Activated effector memory CD4-positive, alpha-beta T cell treated with Interleukin-2 at 50 U/mL for 16 hours (primary cell): ENCODE measurements at places on chromosomes 12 and 14.
A peak's percentile ranks its signal among the peaks of the same experiment; 100 is the strongest.

GRCh38 chr14:51561141-51561540 lies 90.6 kb upstream of the FRMD6 start:
- no peak for DNase-seq

- DNase-seq = peak; percentile 43
Observed at GRCh38 chr14:51869411-51870100, 9.1 kb downstream of the GNG2 start.

DNA sequence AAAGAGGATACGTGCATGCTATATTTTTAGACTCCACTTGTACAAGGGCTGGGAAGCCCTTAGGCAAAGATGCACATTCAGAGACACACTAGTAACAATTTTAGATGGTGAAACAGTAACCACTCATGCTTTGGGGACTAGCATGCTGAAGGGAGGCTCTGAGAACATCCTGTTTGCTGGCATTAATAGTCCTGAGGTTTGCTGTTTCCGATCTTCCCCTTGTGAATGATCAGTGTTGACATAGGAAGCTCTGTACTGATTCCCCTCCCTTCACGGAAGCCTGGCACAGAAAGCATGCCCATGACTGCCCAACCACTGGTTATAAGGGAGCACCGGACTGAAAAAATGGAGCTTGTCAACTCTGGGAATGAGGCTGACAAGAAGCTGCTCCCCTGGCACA lies 164.6 kb downstream of the GCH1 start:
- no peak for DNase-seq

GRCh38 chr12:110635055-110635454 lies 21.1 kb downstream of the TCTN1 start:
- DNase-seq = no peak

GRCh38 chr12:2613326-2614073 lies 181.3 kb upstream of the FKBP4 start:
- DNase-seq = no peak

DNA sequence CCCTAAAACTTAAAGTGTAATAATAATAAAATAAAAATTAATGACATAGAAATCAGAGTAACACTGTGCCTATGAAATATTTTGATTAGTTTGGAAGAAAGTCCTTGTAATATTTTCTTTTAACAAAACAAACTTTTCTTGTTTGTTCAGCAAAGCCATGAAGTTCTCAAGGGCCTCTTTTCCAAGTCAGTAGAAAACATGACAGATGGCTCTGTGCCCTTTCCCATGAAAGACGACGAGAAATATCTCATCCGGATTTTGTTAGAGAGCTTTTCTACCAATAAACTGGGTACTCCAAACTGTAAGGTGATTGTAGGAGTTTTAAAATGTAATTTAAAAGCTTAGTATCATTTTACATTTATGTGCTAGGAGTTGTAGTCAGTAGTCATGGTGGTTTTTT lies 54.5 kb upstream of the ASPG start:
- no peak for DNase-seq

DNA sequence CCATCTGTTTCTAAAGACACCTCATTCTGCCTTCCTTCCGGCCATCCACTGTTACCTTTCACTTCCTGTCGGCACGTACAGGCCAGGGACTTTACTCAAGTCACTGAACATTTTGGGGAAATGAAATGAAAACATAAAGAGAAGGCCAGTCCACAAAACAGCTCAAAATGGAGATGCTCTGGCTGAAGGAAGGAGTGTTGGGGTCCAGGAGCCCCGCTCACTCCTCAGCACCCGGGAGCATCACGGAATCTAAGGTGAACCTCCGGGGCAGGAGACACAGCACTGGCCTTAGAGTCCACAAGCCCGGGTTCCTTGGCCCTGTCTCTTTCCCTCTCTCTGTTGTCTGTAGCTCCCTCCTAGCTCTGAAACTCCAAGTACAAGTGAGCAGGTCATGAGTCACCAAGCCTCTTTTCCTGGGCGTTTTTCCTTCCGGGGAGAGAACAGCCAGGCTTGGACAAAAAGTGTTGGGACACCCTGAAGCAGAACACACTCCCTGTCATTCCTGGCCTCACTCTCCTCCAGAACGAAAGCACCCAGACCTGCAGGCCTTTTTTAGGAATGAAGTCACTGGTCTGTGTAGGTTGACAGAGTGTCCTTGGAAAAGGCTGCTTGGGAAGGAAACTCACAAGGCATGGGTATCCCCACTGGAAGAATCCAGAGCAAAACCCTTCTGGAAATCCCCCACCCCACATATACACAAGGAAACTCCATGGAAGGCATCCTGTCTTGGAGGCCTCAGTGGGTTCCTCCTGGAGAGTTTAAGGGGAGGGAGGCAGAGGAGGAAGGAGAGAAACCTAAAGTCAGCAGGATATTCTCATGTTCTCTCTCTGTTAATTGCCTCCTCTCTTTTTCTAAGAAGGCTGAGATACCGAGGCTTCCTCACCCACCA lies 245.3 kb downstream of the ZFP36L1 start:
- DNase-seq = no peak

- no peak for DNase-seq
Observed at GRCh38 chr12:46556105-46556559, 183.6 kb upstream of the SLC38A2 start.

DNA sequence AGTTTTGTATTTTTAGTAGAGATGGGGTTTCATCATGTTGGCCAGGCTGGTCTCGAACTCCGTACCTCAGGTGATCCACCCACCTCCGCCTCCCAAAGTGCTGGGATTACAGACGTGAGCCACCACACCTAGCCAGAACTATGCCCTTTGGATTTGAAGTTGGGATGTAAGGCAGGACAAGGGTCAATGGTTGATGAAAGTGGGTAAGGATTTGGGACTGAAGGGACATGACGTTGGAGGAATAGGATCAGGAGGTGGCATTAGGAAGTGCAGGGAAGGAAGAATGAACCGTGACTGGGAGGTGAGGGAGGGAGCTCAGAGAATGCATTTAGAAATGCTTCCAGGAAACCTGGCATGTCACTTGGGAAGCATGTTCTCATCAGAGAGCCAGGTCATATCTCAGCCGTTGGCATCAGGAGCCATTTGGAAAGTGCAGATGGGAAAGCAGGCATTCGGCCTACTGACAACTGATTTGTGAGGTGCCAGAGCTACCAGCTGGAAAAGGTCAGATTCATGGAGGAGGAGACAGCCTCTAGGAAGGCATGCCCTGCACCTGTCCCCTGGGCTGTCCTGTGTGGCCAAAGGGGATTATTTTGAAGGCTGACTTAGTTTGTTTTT lies 2.2 kb downstream of the CRADD start:
- no peak for DNase-seq

DNA sequence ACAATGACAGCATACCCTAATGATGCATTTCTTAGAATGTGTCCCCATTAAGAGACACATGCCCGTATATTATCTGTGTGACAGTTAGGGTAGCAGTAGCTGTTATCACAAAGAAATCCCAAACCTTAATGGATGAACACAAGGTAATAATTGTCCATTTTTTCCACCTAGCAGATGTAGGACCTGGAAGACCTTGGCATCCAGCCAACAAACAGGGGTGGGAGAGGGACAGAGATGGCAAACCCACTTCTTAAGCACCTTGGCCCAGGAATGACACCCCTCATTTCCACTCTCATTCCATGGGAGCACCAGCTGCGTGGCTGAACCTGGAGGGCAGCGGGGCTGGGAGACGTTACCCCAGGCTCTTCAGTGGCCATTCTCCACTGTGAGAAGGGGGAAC lies 679.0 kb downstream of the AACS start:
- DNase-seq = no peak

GRCh38 chr12:62254967-62255366 lies 5.2 kb upstream of the USP15 start:
- DNase-seq = no peak

DNA sequence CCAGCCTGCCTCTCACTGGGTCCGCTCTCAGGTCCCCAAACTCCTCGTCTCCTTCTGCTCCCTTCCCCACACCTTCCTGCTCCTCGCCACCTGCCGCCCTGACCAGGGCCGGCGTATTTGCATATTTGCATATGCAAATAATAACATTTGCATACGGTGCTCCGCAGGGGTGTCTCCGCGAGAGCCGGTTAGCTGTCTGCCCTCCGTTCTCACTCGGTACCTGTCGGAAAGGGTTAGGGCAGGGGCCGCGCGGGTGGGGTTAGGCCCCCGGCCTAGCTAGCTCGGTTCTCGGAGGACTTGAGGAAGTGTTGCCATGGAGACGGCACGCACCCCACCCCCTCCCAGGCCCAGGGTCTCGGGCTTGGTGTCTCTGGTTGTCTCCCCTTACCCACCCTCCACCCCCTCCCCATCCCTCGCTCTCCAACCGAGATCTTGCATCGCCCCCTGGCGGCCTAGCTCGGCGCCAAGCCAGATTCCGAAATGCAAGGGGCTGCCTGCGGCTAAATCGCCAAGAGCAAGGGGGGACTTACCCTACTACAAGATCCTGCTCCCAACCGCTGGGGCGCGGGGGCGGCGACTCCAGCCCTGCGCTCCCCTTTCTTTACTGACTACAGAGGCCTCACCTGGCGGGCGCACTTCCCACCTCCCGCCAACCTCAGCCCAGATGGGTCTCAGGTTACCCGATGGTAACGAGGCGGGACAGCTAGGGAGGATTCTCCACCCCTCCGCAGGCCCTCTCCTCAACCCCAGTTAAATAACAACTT lies 8.1 kb downstream of the STAC3 start:
- DNase-seq = peak; percentile 46

- DNase-seq = no peak
Observed at GRCh38 chr12:60832290-60832689, 1236.5 kb downstream of the SLC16A7 start.

GRCh38 chr14:105843444-105844046 lies 317.2 kb downstream of the TMEM121 start:
- no peak for DNase-seq

DNA sequence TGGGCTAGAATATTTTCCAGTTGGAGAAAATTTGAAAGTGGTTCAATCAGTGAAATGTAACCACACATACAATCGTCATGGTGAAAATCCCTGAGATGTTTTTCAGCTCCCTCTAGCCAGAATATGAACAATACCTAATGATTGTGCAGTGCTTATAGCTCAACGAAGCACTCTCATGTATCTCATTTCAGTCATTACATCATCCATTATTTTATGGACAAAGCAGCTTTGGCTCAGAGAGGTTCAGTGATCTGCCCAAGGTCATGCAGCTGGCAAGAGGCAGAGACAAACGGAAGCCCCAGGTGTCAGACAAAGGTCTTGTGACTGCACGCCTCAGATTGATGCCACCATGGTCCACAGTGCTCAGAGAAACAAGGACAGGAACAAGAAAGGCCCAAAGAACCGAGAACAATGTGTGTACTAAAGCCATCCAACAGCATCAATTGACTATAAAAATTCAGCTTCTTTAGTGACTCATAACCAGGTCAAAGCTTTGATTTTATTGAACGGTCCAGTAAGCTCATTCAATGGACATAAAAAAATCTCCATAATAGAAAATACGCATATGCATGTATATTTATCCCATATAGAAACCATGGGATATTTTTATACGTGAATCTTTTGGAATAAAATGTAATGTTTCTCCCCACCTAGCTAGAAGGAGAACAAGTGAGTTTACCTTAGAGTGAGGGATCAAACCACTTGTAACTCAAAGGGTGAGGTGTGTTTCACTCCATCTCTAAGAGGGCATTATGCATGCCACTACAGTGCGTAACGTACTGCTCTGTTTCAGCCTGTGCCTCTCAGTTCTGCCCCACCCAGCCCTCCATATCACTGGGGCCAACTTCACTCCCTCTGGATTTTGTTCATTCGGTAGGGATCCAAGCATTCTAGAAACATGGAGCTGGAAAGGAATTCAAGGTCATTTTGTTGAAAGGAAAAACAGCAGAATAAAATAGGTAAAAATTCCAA lies 141.8 kb downstream of the GRIN2B start:
- DNase-seq = no peak

DNA sequence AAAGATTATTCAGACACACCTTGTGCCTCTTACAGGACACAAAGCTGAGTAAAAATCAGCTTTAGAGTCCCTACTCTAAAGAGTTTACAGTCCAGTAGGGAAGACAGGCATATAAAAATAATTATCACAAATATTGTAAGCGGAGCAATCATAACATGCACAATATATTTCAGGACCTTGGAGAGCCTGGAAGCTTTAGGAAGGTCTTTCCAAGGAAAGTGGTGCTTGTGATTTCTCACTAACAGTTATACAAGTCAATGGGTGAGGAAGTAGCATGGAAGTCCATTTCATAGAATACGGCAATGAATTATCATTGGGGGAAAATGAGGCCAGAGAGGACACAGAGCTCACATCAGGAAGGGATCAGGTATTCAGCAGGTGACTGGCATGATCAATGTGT lies 268.3 kb downstream of the C12orf50 start:
- no peak for DNase-seq

- DNase-seq = no peak
Observed at GRCh38 chr12:30515351-30515750, 180.3 kb downstream of the IPO8 start.

DNA sequence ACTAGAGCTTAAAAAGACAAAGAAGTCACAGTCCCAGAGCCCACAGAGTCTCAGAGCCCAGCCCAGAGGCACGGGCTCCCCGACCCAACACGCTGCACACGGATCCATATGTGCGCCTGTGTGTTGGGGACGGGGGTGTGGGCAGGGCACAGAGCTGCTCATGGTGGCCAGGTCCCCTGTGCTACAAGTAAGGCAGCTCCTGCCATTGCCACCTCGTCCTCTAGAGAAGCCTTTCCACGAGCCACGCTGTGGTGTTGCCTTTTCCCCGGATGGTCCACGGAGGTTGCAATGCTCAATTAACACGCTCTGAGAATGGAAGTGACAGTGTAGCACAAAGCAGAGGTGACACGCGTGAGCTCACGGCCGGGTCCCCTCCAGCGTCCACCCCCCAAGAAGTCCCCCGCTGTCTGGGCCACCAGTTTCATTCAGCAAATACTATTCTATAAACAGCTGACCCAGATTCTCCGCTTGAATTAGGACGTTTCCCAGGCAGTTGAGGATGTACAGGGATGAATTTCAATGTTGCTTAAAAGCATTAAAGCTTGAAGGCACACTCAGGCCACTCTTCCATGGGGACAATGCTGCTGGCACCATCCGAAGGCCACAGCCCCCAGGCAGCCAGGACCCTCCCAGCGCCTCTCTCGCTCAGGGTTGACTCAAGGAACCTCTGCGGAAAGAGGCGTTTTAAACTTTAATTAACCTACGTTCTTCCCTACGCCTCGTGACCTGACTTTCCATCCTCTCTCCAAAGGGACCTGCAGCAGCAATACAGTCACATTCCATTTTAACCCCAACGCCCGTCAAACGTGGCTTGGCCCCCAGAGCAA lies 22.7 kb upstream of the EIF5 start:
- no peak for DNase-seq
